WTC11 (cell line): ENCODE measurements at places on chromosomes 1 and 21.

DNA sequence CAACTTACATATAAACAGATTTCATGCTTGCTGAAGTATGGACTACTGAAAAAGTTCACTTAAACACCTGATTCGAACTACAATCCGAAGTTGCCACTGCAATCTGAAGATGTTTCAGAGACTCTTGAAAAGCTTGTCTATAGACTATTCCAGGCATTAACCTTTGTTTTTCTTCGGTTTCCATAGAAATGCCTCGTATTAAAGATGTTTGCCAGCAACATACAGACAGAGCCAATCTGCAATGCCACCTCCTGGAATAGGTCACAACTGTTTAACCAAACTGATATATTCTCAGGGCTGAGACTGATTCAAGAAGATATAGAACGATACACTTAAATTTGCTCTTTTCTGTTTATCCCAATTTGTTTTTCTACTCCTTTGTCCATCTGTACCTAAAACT, 28.9 kb upstream of the DMRTB1 start:
- no peak for DNase-seq

- no peak for DNase-seq
These were observed 217.6 kb upstream of the SAMSN1 start for GRCh38 chr21:14763695-14764064.

GRCh38 chr1:44609412-44609767, 64.9 kb downstream of the TMEM53 start:
- peak; percentile 88 for DNase-seq

DNA sequence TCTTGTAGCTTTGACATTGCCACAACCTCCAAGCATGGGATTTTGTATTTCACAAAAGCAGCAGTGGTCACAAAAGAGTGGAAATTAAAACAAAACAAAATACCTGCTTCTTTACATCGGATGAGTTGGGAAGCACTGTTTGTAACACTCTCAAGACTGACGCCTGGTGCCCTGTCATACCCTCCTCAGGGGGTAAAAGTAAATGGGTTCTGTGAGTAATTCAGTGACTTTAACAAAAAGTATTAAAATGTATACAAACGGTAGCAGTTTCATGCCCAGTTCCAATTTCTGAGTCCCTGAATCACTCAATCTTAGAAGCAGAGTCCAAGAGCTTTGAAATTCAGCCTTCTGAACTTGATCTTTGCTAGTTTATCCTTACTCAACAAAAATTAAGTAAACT, 152.5 kb downstream of the TIAM1 start:
- no peak for DNase-seq

DNA sequence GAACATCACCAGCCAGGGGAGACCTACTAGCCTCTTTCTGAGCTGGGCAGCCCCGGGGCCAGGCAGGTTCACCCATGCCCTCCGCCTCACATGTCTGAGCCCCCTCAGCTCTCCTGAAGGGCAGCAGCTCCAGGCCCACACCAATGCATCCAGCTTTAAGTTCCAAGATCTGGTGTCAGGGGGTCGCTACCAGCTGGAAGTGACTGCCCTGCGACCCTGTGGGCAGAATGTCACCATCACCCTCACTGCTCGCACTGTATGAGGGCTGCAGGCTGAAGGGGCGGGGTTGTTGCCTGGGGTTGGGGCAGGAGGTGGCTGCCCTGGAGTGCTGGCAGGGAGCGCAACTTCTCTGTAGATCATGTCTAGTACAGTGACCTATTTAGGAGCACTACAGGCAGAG, 8.5 kb upstream of the PTPN7 start:
- no peak for DNase-seq

GRCh38 chr1:168553680-168554553, 10.1 kb upstream of the XCL2 start:
- DNase-seq: no peak

DNA sequence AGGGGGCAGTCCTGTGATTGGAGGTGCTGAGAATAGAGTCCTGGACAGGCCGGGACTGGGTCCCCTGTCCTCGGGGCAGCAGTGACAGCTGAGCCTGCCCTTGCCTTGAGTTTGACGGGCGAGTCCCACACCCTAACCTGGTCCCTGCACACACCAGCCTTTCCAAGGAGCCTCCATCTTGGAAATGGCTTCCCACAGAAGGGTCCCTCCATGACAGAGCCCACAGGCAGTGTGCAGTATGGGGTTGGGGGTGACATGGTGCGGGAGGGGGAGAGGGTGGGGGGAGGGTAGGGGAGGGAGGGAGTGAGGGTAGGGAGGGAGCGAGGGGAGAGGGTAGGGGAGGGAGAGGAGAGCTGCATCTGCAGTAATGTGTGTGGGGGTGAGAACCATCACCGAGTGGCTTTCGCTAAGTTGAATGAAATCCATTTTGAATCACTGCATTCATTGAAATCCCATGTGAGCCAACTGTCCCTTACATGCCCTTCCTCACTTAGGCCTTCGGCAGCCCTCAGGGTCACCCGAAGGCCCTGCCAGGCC, 10.1 kb upstream of the TMEM52 start:
- DNase-seq: no peak

DNA sequence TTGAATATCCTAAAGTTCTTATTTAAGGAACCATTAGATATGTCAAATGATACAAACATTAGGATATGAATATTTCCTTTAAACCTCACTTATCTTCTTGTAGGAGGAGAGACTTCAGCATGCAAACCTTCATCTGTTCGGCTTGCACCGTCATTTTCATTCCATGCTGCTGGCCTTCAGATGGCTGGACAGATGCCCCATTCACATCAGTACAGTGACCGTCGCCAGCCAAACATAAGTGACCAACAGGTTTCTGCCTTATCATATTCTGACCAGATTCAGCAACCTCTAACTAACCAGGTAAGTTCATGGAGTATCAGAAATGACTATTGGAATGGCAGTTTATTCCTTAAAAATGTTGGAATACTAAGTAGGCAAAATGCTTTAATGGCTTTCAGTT, 106.0 kb downstream of the DYRK1A start:
- DNase-seq: no peak

- no peak for DNase-seq
These were observed 98.3 kb upstream of the RUNX1 start for GRCh38 chr21:35147439-35147838.

DNA sequence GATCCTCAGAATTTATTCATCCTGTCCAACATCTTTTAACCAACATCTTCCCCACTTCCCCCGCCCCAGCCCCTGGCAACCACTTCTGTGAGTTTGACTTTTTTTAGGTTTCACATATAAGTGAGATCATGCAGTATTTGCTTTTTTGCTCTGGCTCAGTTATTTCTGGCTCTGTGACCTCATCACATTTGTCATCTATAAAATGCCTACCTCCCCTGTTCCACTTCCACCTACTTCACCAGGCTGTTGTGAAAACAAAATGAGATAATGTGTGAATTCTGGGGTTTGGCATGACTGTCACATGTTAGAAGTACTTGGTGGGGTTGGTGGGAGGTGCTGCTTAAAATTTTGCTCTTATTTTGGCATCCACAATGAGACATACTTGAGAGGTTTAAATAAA, 18.4 kb downstream of the HHAT start:
- no peak for DNase-seq

- DNase-seq: no peak
These were observed 84.3 kb downstream of the ELAVL4 start for GRCh38 chr1:50193002-50193401.

- no peak for DNase-seq
These were observed 55.9 kb upstream of the ARHGEF16 start for GRCh38 chr1:3398396-3399140.

GRCh38 chr1:8721679-8722324, 95.6 kb downstream of the RERE start:
- no peak for DNase-seq

DNA sequence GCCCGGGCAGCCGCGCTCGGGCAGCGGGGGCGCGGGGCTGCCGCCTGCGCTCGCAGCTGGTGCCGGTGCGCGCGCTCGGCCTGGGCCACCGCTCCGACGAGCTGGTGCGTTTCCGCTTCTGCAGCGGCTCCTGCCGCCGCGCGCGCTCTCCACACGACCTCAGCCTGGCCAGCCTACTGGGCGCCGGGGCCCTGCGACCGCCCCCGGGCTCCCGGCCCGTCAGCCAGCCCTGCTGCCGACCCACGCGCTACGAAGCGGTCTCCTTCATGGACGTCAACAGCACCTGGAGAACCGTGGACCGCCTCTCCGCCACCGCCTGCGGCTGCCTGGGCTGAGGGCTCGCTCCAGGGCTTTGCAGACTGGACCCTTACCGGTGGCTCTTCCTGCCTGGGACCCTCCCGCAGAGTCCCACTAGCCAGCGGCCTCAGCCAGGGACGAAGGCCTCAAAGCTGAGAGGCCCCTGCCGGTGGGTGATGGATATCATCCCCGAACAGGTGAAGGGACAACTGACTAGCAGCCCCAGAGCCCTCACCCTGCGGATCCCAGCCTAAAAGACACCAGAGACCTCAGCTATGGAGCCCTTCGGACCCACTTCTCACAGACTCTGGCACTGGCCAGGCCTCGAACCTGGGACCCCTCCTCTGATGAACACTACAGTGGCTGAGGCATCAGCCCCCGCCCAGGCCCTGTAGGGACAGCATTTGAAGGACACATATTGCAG, 3.0 kb downstream of the ARTN start:
- peak; percentile 66 for DNase-seq

- no peak for DNase-seq
These were observed 20.6 kb downstream of the EIF2D start for GRCh38 chr1:206591696-206592095.

DNA sequence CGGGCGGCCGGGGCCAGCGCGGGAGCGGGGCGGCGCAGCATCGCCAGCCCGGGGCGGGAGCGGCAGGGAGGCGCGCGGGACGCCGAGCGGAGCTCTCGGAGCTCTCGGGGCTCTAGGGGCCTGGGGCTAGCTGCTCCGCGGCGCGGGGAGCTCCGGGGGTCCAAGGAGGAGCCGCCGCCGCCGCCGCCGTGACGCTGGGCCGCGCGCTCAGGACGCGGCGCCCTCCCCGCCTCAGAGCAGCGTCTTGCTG, 147 bp downstream of the CLSTN1 start:
- DNase-seq: no peak

DNA sequence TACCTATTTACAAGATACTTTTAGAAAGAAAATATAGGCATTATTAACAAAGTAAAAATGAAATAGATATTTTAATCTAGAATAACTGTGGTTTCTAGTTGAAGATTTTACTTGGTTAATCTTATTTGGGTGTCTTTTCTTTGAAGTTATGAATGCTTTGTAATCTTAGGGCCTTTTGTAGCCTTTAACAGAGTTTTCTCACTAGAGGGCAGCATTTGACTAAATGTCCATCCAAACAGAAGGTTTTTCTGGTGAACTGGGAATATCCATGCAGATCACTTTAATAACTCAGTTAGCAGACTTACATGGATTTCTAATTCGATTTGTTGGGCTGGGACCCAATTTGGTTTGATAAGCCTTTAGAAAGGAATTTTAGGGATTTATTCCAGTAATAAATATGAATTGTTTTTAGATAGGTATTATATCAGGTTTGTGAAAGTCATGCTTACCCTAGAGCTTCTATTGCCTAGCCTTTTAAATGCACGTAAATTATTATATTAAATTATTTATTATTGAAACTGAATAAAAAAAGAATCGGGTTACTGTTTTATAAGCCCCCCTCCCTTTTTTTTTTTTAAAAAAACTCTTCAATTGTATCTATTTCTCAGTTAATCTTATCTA, 119.7 kb downstream of the ZNF326 start:
- no peak for DNase-seq

DNA sequence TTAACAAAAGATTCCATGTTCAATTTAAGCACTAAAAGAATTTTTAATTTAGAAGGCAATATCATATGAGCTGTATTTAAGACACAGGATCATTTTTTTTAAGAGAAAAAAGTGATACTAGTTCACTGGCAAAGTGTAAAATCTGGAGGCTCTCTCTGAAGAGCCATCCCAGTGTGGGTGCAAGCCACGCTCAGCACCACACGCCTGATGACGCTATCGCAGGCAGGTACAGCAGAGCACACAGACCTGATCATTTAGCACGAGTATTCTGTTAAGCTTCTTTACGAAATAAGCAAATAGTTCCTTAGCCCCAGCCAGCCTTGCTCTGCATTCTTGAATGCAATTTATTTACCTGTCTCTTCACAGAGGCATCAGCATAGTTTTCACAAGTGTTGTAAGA, 198.6 kb downstream of the SIPA1L2 start:
- no peak for DNase-seq

DNA sequence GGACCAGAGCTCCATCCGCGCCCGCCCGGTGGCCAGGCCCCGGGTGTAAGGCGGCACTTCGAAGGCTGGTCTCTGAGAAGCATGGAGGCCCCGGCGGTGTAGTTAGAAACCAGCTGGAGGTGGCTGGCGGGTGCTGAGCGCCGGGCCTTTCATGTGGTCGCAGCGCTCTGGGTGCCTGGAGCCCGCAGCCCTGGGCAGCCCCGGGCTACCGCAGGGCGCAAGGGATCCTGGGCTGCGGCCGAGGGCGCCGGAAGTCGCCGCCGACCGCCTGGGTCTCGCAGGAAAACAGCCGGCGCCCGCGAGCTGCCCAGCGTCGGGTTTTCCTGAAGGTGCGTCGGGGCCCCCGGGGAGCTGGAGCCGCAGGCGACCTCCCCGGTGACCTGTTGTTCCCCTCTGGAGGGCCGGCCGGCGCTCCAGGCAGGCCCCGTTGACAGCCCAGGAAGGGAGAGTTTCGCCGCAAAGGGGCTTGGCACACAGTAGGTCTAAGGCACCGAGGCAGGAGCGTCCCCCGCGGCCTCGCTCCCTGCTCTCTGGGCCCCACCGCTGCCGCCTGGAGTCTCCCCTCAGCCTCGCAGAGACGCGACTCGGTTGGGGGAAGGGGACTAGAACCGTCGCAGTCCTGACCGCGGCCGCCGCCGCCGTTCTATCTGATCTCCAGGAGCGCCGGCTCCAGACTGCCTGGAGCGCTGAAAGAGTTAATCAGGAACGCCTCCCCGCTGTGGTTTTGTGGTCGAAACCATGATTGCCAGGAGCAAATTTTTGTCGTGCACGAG, 2.7 kb downstream of the GRHL3 start:
- peak; percentile 65 for DNase-seq

- no peak for DNase-seq
These were observed 212.4 kb downstream of the BACH1 start for GRCh38 chr21:29511096-29511495.

DNA sequence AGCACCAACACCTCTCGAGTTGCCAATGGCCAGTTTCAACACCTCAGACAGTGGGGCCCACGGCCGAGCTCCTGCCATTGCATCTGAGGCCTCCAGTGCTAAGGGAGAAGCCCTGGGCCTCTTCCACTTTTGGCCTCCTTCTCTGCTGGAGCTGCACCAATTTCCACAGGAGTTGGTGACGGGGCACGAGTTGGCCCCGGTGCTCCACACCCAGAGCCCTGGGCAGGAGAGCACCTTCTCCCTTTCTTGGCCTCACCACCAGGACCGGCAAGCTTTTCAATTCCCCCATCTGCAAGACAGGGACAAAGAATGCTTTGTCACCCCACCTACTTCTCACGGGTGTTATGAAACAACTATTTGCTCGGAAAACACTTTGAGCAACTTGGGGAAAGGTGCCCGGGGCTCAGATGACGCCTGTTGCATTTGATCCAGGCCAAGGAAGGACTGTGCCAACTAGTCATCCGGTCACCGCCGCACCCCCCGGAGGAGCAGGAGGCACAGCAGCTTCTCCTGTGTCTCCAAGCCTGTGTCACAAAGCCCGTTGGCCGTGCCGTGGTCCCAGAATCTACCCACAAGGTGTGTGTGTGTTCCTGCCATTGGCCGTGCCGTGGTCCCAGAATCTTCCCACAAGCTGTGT, 55.2 kb downstream of the TOMM20 start:
- DNase-seq: no peak
